ENCODE measurements at places on chromosomes 1 and 21. TPM values are rescaled to one million over a fixed set of nuclear protein-coding genes. Genes with fewer than 3 reads are reported as not detected.

DNA sequence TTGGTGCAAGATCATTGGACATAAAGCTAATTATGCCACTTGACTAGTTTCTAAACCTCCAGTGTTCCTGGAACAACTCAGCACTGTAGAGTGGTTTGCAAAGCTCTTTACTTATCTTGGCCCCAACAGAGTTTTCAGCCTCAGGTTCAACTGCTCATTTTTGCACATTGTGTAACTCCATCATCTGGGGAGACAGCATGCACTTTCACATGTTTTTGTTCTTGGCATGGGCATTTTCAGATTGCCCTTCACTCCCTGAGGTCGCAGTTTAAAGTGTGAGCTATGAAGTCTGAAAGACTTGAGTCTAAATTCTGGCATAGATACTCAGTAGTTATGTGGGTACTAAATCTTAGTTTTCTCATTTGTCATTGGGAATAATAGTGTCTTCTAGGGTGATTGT lies 5.1 kb downstream of the USP16 start:
- H3K36me3 ChIP-seq, result peaks cover 47% of the 10 kb centered on the region
- no peak overlapping the region for H3K4me3 ChIP-seq
- H3K4me1 ChIP-seq, result peaks cover 30% of the 10 kb centered on the region

- no peak for DNase-seq
- H3K4me3 ChIP-seq, result no peak overlapping the region
- H3K4me1 ChIP-seq, result no peaks in the 10 kb centered on the region
- no peaks in the 10 kb centered on the region for H3K27me3 ChIP-seq
- H3K27ac ChIP-seq, result no peak overlapping the region
- no peaks in the 10 kb centered on the region for H3K36me3 ChIP-seq
These were observed 110.9 kb downstream of the KCNJ15 start for GRCh38 chr21:38367646-38368045.

SH2D1B gene
- not detected for total RNA-seq

HSPA6 gene
- total RNA-seq, result 0.11 TPM

DNA sequence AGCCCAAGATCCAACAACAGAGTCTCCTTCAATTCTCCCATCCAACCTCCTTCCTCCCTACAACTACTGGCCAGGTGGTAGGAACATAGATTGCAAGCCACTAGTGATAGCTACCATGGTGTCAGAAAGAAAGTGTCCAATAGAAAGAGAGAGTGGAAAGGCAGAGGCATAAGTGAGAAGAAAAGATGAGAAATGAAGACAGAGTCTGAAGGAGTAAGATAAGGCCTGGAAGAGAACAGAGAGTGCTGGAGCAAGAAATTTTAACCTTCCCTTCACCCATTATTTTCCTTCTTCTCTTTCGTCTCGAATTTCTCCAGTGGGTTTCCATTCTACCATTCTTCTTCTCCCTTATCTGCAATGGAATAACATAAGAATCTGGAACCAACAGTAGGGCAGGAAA lies 57.9 kb downstream of the CDC42BPA start:
- no peak for DNase-seq
- no peak overlapping the region for H3K4me3 ChIP-seq
- H3K27ac ChIP-seq, result no peak overlapping the region
- H3K36me3 ChIP-seq, result no peaks in the 10 kb centered on the region

ANKRD34A gene
- 6.1 TPM for total RNA-seq

- H3K27me3 ChIP-seq, result no peaks in the 10 kb centered on the region
- DNase-seq, result no peak
- no peaks in the 10 kb centered on the region for H3K4me1 ChIP-seq
- H3K36me3 ChIP-seq, result no peaks in the 10 kb centered on the region
These were observed 108.8 kb downstream of the ITSN1 start for GRCh38 chr21:33751120-33751519.

GRCh38 chr1:67110352-67110751 lies 24.4 kb downstream of the C1orf141 start:
- H3K27ac ChIP-seq, result no peak overlapping the region
- H3K36me3 ChIP-seq, result peaks cover 2% of the 10 kb centered on the region
- no peaks in the 10 kb centered on the region for H3K27me3 ChIP-seq
- no peak overlapping the region for H3K4me3 ChIP-seq

DNA sequence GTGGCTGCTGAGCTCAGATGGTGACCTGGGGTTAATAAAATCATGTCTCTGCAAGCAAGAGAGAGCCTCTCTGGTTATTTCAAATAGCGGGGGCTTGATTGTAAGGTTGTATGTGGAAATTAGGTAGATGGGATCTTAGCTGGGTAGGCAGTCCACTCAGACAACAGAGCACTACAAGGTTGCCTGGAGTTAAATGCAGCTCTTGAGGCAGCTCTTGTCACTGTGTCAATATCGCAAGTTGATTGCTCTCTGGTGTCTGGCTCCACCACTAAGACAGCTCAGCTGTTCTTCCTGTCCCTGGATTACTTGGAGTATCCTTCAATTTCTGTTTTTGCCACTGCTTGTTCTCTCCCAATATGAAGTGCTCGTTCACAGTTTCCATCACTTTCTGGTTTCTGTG lies 93.8 kb downstream of the C21orf91 start:
- no peaks in the 10 kb centered on the region for H3K36me3 ChIP-seq
- H3K4me3 ChIP-seq, result no peak overlapping the region
- H3K4me1 ChIP-seq, result no peaks in the 10 kb centered on the region

GRCh38 chr1:179237222-179237621 lies 7.7 kb upstream of the ABL2 start:
- DNase-seq, result no peak
- H3K36me3 ChIP-seq, result no peaks in the 10 kb centered on the region
- H3K4me1 ChIP-seq, result no peaks in the 10 kb centered on the region

DNA sequence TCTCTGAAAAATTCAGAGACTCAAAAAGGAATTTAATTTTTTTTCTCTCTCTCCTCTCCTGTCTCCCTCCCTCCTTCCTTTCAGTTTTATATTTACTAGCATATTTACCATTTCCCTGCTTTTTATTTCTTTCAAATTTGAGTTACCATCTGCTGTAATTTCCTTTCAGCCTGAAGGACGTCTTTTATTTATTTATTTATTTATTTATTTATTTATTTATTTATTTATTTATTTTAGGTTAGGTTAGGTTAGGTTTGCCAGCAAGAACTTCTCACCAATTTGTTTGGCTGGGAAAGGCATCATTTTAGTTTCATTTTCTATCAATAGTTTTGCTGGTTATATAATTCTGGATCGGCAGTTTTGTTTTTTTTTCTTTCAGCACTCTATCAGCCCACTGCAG lies 231.7 kb upstream of the ZRANB2 start:
- no peak overlapping the region for H3K27ac ChIP-seq
- DNase-seq, result no peak
- no peak overlapping the region for H3K4me3 ChIP-seq
- no peaks in the 10 kb centered on the region for H3K4me1 ChIP-seq
- H3K36me3 ChIP-seq, result no peaks in the 10 kb centered on the region

NUP210L gene
- total RNA-seq, result 0.04 TPM

FCGR3B gene
- total RNA-seq, result not detected

CD1E gene
- not detected for total RNA-seq

LAMB3 gene
- total RNA-seq, result 4.2 TPM

DNA sequence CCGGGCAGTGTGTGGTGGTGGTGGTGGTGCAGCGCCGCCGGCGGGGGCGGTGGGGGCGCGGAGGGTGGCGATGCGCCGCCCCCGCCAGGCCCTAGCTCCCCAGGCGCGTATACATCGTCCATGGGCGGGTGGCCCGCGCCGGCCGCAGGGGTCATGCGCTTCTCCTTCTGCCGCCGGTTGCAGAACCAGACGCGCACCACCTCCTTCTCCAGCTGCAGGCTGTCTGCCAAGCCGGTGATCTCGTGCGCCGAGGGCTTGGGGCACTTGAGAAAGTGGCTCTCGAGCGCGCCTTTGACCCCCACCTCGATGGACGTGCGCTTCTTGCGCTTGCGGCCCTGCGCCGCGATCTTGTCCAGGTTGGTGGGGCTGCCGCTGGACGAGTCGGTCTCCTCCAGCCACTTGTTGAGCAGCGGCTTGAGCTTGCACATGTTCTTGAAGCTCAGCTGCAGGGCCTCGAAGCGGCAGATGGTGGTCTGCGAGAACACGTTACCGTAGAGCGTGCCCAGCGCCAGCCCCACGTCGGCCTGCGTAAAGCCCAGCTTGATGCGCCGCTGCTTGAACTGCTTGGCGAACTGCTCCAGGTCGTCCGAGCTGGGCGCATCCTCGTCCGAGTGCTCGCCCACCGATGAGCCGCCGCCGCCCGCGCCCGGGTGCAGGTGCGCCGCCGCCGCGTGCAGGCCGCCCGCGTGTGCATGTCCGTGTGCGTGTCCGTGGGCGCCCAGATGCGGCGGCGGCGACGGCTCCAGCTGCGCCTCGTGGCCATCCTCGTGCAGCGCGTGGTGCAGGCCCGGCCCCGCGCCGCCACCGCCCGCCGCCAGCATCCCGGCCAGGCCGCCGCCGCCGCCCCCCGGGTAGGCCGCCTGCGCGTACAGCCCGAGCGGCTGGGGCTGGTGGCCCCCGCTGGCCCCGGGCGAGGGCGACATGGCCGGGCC lies 926 bp downstream of the POU3F1 start:
- DNase-seq, result peak; percentile 34
- H3K36me3 ChIP-seq, result no peaks in the 10 kb centered on the region
- H3K4me1 ChIP-seq, result peaks cover 11% of the 10 kb centered on the region
- peaks cover 49% of the 10 kb centered on the region for H3K27me3 ChIP-seq

DNA sequence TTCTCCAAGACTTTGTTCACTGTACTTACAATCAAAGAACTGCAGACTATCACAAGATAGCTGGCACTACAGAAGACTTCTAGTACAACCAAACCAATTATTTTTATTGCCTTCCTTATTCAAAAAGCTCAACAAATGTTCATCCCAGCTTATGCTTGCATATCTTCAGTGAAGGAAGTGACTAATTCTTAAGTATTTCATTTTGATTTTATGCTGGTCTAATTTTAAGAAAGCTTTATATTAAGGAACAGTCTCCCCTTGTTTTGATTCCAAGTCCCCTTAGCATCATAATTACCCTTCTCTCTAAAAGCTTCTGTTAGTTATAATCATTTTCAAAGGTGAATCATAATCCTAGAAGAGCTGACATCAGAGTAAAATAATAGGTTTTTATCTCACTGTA lies 132.9 kb downstream of the LRRIQ3 start:
- H3K27me3 ChIP-seq, result no peaks in the 10 kb centered on the region
- DNase-seq, result no peak
- H3K36me3 ChIP-seq, result no peaks in the 10 kb centered on the region
- H3K4me3 ChIP-seq, result no peak overlapping the region

DNA sequence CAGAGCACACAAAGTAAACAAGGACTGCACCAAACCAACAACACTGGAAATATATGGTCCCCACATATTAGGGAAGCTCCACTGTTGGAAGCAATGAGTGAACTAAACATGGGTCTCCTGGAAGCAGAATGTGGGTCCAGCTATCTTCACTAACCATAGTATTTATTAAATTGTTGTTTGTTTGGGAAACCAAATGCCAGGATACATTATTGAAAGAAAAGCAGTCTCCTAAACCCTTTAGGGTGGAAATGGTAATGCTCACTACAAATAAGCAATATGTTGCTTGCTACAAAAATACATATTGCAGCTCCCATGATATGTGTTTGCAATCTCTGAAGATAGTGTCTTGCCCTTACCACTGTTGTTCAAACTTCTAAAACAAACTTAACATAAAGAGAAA lies 2.2 kb downstream of the NEGR1 start:
- peaks cover 16% of the 10 kb centered on the region for H3K4me1 ChIP-seq
- peaks cover 20% of the 10 kb centered on the region for H3K27me3 ChIP-seq
- H3K36me3 ChIP-seq, result no peaks in the 10 kb centered on the region
- H3K4me3 ChIP-seq, result no peak overlapping the region
- no peak overlapping the region for H3K27ac ChIP-seq
- no peak for DNase-seq

- peaks cover 6% of the 10 kb centered on the region for H3K4me1 ChIP-seq
- no peak for DNase-seq
- H3K36me3 ChIP-seq, result no peaks in the 10 kb centered on the region
- peaks cover 35% of the 10 kb centered on the region for H3K27me3 ChIP-seq
These were observed 1.5 kb downstream of the RGS7 start for GRCh38 chr1:241355311-241356010.

DNA sequence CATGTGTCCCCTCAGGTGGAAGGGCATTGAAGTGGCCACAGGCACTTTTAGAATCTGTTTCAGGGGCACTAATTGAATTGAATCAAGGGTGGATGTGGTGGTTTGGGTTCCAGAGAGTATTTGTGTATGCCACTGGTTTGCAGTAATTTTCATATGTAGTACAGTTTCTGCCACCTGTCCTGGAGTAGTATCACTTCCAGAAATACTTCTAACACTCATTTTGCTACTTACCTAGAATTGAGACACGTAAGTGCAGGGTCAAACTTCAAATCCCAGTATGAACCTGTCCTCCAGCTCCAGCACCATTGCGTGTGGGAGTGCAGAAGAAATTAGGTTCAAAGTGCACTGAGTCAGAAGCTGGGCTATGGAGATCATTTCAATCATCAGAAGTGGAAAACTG lies 26.8 kb downstream of the RSPH1 start:
- peaks cover 20% of the 10 kb centered on the region for H3K4me1 ChIP-seq
- no peak overlapping the region for H3K27ac ChIP-seq
- H3K36me3 ChIP-seq, result no peaks in the 10 kb centered on the region

- no peaks in the 10 kb centered on the region for H3K36me3 ChIP-seq
- H3K4me1 ChIP-seq, result no peaks in the 10 kb centered on the region
- H3K27ac ChIP-seq, result no peak overlapping the region
- no peak overlapping the region for H3K4me3 ChIP-seq
- no peak for DNase-seq
These were observed 603.0 kb downstream of the MATN1 start for GRCh38 chr1:30120245-30121000.

DNA sequence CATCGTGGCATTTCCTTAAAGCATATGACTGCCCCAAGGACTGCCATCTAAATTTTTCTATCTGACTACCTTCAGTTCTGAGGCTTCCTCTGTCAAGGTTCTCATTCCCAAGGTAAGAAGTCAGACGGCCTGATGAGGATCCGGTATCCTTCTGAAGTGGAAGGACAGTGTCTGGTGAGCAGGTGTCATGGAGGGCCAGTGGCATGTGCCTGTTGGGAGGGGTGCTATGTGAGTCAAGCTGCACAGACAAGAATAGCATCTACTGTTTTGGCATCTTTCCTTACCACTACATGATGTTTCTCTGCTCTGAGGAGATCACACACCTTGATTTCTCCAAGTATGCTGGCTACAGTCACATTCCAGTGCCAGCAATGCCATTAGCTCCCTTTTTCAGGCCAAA lies 99.6 kb upstream of the RGS1 start:
- H3K27me3 ChIP-seq, result no peaks in the 10 kb centered on the region
- no peaks in the 10 kb centered on the region for H3K36me3 ChIP-seq
- no peak overlapping the region for H3K4me3 ChIP-seq
- DNase-seq, result no peak

GRCh38 chr1:9728451-9729295 lies 77.1 kb downstream of the PIK3CD start:
- peaks cover 73% of the 10 kb centered on the region for H3K4me1 ChIP-seq
- H3K27ac ChIP-seq, result peak overlapping the region; percentile 94
- DNase-seq, result peak; percentile 88
- no peaks in the 10 kb centered on the region for H3K27me3 ChIP-seq
- H3K36me3 ChIP-seq, result peaks cover 84% of the 10 kb centered on the region

DNA sequence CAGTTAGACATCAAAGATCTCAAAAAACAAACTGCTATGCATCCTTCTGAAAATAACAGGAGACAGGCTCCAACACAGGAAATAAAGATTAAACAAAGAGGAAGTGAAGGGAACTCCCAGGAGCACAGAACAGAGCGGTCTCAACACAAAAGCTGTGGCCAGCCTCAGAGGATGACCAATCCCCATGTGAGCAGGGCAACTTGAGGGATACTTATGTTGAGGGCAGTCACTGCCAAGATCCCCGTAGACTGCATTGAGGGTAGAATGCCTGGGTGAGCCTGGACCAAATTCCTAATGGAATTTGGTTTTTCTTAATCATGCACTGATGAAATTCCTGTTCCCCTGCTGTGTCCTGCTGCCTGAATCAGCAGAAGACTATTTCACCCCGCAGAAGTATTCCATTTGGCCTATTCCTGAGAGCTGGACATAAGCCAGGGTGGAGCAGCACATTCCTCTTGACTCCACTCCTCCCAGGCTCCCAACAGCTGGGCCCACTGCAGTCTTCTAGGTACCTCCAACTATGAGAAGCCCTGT lies 49.0 kb downstream of the JAK1 start:
- peaks cover 90% of the 10 kb centered on the region for H3K4me1 ChIP-seq
- H3K36me3 ChIP-seq, result peaks cover 7% of the 10 kb centered on the region
- DNase-seq, result no peak

All from activated CD4-positive, alpha-beta T cell treated with anti-CD3 and anti-CD28 coated beads for 36 hours (primary cell).